Hair follicle dermal papilla cell (primary cell): ENCODE measurements at places on chromosomes 13 and 19. TPM values are rescaled to one million over a fixed set of nuclear protein-coding genes. Genes with fewer than 3 reads are reported as not detected.

The OR7C1 gene
- not detected in 2 replicates for total RNA-seq

The CD22 gene
- total RNA-seq, result not detected in 2 replicates

The KLK12 gene
- not detected in 2 replicates for total RNA-seq

The ZNF541 gene
- total RNA-seq, result not detected in 2 replicates

The SLITRK5 gene
- under 0.01 TPM in 2 replicates for total RNA-seq

The TEX101 gene
- not detected in 2 replicates for total RNA-seq

The CDKN2D gene
- total RNA-seq, result 3.4 and 5.1 TPM in 2 replicates

The TMPRSS9 gene
- under 0.01 TPM in 1 of 2 replicates, not detected in the other for total RNA-seq

The RNF113B gene
- not detected in 2 replicates for total RNA-seq

The TUBA3C gene
- total RNA-seq, result not detected in 2 replicates

The MCF2L gene
- total RNA-seq, result 1.7 and 2.1 TPM in 2 replicates

The AP1M2 gene
- total RNA-seq, result not detected in 2 replicates

The SYNGR4 gene
- total RNA-seq, result not detected in 2 replicates

The PINLYP gene
- total RNA-seq, result 3.0 and 3.6 TPM in 2 replicates

The DACH1 gene
- total RNA-seq, result not detected in 2 replicates

The STOML3 gene
- total RNA-seq, result not detected in 2 replicates

The ZNF728 gene
- total RNA-seq, result 0.49 and 0.61 TPM in 2 replicates
